ENCODE measurements at places on chromosomes 6 and 20. TPM values are rescaled to one million over a fixed set of nuclear protein-coding genes. Genes with fewer than 3 reads are reported as not detected.

The BPIFB1 gene
- total RNA-seq = not detected

The SSTR4 gene
- not detected for total RNA-seq

The DDO gene
- total RNA-seq = 6.4 TPM

The OOEP gene
- not detected for total RNA-seq

- DNase-seq = no peak
These were observed 41.2 kb downstream of the THBS2 start for GRCh38 chr6:169212436-169212835.

- no peak for DNase-seq
These were observed 53.1 kb upstream of the FAM83D start for GRCh38 chr20:38873050-38873581.

- no peak for DNase-seq
These were observed 57.0 kb downstream of the MAP1LC3A start for GRCh38 chr20:34615477-34615876.

The WDR46 gene
- 13.1 TPM for total RNA-seq

The HFE gene
- total RNA-seq = 10.8 TPM

DNA sequence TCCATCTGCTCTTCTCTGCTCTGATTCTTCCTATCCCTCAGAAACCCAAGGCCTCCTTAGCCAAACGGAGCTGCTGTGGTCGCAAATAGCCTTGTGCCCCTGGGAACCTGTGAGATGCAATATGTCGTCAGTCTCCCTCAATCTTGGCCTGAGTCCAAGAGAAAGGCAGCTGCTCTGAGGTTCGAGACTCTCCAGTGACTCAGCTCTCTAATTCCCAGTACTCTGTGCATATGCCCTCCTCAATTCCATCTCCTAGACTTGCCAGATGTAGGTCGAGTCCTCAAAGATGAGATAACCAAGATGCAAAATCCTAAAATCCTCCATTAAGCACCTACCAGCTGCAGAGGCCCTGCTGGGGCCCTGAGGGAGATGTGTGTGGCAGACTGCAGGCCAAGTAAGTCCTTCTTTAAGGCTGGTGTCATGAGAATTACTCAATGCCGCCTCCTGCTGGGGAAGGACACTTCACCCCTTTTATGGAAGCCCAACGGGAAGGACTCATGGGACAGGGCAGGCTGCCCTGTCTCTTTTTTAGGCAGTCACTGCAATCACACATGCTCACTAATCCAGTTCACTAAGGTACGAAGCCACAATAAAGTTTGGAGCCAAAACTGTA, 28.5 kb downstream of the C6orf15 start:
- no peak for DNase-seq

- DNase-seq = no peak
These were observed 45.1 kb upstream of the EEF1A1 start for GRCh38 chr6:73565767-73566485.

GRCh38 chr6:134173366-134173725, 120.9 kb upstream of the SLC2A12 start:
- no peak for DNase-seq

The BIRC7 gene
- total RNA-seq = not detected

The RAD21L1 gene
- not detected for total RNA-seq

DNA sequence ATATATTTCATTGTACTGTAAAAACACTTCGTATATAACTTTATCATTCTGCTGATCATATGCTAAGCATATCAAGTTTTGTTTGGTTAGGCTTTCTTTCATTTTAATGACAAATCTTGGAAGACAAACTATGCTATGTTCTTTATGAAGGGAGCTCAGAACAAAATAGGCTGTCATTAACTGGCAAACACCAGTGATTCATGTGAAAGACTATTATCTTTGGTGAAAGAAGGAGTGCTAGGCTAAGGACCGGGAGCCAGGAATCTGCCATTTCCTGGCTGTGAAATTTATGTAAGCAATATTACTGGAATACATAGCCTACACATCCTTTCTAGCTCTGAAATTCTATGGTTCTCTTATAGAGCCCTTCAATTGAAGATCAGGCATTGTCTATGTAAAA, 136.2 kb upstream of the CCN2 start:
- DNase-seq = no peak

DNA sequence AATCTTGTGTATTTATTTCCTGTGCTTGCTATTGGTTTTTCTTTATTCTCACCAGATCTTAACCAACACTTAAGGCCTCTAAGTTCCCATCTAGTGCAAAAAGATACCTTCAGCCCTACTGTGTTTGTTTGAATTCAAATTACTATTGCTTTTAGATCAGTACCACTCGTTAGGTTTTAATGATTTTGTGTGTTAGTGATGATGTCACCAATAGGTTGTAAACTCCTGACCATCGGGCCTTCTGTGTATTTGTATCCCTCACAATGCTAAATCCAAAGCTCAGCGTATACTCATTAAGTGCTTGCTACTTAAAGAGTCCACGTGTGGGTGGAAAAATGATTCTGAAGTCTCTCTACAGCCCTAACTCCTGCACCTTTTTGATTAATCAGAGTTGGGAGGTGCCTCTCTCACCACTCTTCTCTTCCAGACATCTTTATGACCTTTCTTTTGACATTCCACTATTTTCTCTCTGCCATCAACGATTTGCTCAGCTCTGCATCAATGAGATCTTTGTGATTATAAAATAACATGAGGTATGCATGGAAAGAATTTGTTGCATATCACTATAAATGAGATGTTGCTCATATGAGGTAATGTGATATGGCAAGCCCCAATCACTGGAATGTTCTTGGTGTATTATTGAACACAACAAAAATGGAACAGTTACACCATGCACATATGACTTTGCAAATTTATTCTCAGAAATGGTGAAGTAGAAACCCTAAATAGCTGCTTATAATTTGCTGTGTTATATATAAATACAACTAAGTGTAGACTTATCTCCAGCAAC, 55.1 kb upstream of the LAMA2 start:
- DNase-seq = no peak

The GGT7 gene
- 10.9 TPM for total RNA-seq

The CLIC1 gene
- total RNA-seq = 93.9 TPM

GRCh38 chr6:67757465-67758033, 877.5 kb upstream of the ADGRB3 start:
- DNase-seq = peak; percentile 27

The NKAPL gene
- 1.0 TPM for total RNA-seq

The SALL4 gene
- total RNA-seq = 0.40 TPM

DNA sequence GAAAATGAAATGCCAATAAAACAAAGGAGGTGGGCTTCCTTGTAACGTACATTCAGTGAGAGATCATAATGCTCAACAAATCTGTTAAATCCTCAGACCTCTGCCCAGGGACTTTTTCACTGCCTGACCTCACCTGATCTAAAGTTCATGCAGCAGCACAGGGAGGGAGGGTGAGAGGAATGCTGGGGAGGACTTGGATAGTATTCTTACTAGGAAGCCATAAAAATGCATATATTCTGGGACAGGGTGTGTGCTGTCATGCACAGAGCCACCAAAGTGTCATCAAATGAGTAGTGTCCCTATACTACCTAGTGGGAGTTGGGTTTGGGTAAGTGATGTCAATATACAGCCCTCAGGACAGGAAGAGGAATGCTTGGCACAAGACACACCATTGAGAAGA, 32.6 kb downstream of the CLIC5 start:
- no peak for DNase-seq

The KCNS1 gene
- 0.12 TPM for total RNA-seq

The PRR18 gene
- 1.9 TPM for total RNA-seq

DNA sequence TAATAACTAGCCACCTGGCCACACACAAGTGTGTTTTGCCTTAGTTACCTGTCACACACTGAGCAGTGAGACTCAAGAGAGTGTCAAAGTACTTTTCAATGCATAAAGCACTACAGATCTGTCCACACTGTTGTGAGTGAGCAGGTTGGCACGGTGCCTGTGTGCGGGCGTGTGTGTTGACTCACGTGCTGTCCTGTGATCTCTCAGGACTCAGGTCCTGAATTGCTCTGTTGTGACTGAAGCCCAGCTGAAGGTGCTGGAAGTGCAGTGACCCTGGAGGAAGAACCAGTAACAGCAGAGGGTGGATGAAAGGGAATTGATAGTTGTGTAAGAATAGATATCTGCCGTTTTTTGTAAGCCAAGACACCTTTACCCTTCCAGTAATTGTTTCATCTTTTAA, 18.3 kb downstream of the SLC16A10 start:
- DNase-seq = peak; percentile 94

The NKX2-4 gene
- not detected for total RNA-seq

GRCh38 chr20:50111120-50111828, 1.7 kb downstream of the UBE2V1 start:
- no peak for DNase-seq

The MANEA gene
- total RNA-seq = 21.2 TPM

DNA sequence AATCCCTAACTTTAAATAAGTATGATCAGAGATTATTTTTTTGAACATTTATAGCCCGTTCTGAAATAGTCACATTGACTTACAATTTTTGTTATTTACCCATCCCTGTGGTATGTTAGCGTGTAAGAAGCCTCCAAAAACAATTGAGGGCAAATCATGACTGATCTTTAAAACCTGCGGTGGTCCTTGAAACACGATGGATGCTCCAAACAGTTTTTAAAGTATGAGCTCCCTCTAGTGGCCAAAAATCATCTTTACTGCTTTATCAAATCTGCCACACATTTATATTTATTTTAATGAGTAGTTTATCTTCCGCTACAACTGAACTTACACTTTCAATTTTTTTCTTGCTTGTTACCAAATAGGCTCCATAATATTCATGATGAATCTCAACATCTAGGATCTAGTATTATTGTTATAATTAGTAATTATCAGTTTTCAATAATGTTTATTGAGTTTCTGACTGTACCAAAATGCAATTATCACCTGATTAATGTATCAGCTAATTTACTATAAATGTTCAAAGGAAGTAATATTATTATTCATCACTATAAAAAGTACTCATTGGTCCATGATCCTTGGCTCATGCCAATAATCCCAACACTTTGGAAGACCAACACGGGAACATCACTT, 52.2 kb downstream of the MARCKS start:
- DNase-seq = no peak

DNA sequence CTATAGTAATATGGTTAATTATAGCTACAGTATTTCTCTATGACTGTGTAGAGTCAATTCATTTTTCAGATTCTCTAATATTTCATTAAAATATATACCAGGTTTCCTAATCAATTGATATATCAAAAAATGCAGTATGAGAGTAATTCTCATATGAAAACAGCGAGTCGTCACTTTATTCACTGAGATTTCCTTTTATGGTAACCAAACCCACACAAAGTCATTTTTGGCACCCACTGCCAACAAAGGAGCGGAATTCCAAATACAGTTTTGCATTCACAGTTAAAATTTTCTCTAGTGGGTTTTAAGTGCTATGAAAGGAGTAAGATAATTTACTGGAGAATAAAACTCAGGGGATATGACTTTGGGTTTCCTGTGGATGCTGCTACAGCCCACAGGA, 163.8 kb downstream of the HIVEP2 start:
- no peak for DNase-seq

The ABHD16A gene
- total RNA-seq = 30.4 TPM

DNA sequence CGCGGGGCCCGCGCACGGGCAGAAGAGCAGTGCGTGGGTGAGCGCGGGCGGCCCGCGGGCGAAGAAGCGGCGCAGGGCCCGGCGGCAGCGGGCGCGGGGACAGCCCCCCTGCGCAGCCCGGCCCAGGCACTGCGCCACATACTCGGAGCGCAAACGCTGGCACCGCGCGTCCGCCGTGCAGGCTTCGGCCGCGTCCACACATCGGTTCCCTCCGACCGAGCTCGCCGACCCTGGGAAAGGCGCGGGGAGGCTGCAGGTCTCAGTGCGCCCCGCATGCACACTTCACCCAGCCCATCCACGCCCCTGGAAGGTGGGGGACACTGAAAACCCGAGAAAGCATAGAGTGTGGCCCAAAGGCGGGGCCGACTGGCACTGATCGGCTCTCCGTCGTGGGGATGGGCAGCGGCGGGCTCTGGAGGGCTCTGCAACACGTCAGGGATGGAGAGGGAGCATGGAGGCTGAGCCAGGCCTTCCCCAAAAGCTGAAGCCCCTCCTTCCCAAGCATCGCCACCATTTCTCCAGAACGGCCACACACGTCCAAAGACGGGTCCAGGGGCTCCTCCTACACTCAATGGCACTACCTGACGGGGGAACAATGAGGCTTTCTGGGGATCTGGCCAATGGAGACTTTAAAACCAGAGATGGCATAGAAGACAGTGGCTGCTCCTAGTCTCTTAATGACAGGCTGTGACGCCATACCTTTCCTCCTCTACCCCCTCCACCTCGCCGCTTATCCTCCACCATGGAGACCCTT, 2.0 kb downstream of the GFRA4 start:
- peak; percentile 29 for DNase-seq

GRCh38 chr20:61424628-61425420, 172.8 kb downstream of the CDH4 start:
- no peak for DNase-seq

- no peak for DNase-seq
These were observed 143.4 kb upstream of the HMGN3 start for GRCh38 chr6:79377888-79378348.

The UBD gene
- 60.4 TPM for total RNA-seq

DNA sequence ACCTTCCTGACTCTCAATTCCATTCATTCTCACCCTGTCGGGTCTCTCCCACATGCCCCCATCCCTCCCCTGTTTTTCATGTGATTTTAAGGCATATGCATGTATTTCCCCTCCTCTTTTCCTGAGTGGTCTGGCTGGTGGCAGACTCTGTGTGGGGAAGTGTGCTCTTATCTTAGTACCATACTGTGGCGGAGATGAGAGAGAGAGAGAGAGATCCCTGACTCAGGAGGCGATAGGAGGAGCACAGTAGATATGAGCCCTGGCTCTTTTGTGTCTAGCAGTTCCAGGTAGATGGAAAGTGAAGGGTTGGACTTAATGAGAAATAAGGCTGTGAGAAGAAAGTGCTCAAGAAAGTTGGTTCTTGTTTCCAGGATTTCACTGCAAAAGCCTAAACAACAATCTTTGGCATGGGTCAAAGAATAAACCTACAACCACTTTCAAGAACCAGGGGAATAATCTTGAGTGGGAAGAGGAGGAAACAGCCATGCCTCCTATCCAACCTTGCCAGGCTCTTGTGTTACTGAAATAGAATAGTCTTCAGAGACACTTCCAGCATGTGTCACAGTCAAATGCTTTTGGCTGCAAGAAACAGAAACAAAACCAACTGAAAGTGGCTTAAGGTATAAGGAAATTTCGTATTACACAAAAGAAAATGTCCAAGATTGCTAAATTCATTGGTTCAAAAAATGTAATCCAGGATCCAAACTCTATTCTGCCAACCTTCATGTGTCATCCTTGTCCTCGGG, 123.8 kb upstream of the MYLIP start:
- DNase-seq = no peak
